SW480 (cell line): ENCODE measurements at places on chromosomes 2 and 18.

GRCh38 chr2:70991142-70991541 lies 3.5 kb downstream of the TEX261 start:
- DNase-seq, result no peak

DNA sequence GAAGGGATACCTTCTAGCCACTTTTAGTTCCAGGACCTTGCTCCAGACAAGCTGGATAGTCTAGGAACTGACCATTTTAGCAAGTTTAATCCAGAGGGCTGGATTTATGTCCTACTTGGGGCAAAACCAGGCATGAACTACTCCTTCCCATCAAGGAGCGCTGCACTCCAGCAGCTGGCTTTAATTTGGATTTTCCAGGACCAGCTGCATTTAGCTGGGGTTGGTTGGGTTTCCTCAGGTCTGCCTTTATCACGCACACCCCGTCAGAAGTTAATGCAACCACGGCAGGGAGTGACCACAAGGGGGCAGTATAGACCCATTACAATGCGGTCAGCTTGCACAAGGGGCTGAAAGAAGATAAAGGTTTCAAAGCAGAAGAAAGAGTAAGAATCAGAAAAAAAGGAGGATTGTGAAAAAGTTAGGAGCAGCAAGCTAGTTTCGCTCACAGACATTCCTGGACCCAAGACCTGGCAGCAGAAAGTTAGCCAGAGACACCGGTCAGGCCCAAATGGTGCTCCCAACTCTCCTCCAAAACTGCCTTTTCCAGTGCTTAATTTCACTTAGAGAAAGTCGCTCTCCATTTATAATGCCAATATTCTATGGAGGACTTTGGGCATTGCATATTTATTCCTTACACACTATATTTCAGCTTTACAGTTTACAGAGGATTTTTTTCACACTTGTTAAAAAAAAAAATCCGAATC lies 40.1 kb downstream of the SLC4A1AP start:
- peak; percentile 76 for DNase-seq

- no peak for DNase-seq
Measured at GRCh38 chr2:19238440-19239060, 119.9 kb downstream of the OSR1 start.

GRCh38 chr18:79905389-79905911 lies 46.0 kb downstream of the SLC66A2 start:
- no peak for DNase-seq

DNA sequence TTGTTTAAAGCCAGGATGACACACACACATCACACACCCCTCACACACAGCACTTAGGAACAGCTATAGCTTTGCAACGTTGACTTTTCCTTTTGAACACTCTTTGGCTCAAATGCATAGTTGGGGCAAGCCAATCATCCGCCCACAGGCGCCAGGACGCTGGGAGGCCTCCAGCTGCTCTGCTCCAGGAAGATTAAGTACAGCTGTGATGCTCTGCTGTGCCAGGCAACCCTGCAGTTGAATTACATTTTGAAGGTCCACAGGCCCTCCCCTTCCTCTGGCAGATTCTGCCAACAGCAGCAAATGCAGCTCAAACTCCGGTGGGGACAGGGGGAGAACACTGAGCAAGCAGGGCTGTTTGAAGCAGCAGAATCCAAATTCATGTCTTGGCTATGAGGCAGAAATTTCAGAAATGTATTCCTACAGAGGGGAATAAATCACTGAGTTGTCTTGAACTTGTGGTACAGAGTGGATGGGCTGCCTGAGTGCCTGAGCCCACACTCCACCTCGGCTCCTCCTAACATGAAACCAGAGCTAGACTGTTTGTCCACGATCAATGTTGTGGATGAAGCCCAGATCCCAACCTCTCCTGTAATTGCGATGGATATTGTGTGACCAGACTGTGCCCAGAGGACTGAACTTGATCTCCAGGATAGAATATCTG lies 86.5 kb upstream of the PPP1CB start:
- no peak for DNase-seq

GRCh38 chr18:57428221-57429150 lies 6.7 kb upstream of the ONECUT2 start:
- DNase-seq, result no peak

- DNase-seq, result no peak
Measured at GRCh38 chr2:35864141-35864540, 491.4 kb upstream of the CRIM1 start.

- no peak for DNase-seq
Measured at GRCh38 chr2:58796239-58796910, 555.2 kb upstream of the FANCL start.

GRCh38 chr2:152541712-152542111 lies 175.5 kb downstream of the PRPF40A start:
- DNase-seq, result no peak

- DNase-seq, result no peak
Measured at GRCh38 chr2:196970099-196970498, 43.6 kb upstream of the PGAP1 start.

GRCh38 chr2:144505245-144505831 lies 14.6 kb downstream of the ZEB2 start:
- DNase-seq, result no peak

DNA sequence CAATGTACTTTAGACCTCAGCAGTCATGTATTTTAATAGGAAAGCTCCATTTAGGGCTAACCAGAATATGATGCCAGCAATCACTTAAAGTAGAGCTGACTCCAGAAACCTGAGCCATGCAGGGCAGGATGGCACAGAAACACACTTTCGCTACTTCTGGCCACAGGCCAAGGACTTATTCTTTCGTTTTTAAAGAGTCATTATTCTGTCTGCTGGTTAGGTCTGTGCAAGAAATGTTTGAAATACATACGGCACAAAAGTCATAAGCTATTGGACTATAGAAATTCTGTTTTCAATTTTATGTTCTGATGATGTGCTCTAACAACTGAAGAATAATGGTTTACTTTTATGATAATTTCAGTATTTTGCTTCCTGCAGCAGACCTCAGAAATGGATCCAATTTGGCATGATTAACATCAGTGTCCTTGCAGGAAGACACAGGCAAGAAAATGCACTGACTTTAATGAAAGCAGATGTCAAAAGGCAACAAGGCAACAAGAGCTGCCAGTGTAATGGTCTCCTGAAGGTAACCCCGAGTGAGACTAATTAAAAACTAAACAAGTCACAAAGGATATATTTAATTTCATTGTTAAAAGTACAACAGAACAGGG lies 114.4 kb upstream of the CHRNA1 start:
- no peak for DNase-seq

DNA sequence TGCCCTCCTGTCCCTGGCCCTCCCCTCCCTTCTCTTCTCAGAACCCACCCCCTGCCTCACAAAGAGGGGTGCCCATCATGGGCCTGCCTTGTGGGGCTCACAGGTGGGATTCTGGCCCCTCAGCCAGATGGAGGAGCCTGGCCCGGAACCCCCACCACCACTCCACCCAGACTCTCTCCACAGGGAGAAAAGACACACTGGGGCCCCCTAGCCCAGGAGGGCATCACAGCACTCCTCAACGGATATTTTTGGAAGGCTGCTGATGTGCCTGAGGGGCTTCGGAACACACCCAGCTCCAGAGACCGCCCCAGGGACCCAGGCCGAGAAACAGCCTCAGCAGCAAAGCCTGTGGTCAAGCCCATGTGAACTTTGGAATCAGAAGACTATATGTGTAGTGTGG lies 9.9 kb downstream of the KCNIP3 start:
- no peak for DNase-seq

DNA sequence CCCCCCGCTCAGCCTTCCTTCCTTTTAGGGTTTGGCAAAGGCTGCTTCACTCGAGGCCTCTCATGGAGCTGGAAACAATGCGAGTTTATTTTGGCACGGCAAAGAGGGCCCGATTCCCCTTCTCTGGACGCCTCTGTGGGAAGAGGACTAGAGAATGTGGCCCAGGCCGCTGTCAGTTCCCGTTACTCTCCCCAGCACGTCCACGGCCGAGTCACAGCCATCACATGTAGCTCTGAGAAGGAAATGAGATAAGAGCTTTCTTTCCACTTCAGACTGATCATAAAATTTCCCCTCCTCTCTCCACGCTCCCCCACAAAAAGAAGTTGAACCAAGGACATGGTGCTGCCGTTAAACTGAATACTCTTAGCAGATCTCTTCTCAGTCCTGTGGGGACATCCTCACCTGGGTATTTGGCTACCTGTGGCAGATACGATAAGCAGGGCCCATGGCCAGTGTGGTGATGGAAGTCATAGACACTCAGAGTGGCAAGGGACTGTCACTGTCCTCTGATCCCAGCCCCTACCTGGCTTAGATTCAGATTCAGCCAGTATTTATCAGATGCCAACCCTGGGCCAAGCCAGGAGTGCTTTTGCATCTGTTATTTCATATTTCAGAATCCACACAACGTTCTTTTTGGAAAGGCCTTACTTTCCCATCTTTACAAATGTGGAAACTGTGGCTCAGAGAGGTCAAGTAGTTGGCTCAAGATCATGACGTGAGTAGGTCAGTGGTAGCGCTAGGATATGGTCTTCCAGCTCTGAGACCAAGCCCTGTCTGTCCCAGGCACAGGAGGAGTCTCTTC lies 101.2 kb downstream of the MCFD2 start:
- no peak for DNase-seq

- DNase-seq, result no peak
Measured at GRCh38 chr2:210207929-210208328, 17.3 kb downstream of the ACADL start.

GRCh38 chr2:104848526-104848925 lies 5.4 kb upstream of the POU3F3 start:
- DNase-seq, result no peak

- no peak for DNase-seq
Measured at GRCh38 chr2:192333642-192334041, 138.9 kb upstream of the TMEFF2 start.

- peak; percentile 76 for DNase-seq
Measured at GRCh38 chr2:127196998-127197397, 23.1 kb downstream of the CYP27C1 start.

DNA sequence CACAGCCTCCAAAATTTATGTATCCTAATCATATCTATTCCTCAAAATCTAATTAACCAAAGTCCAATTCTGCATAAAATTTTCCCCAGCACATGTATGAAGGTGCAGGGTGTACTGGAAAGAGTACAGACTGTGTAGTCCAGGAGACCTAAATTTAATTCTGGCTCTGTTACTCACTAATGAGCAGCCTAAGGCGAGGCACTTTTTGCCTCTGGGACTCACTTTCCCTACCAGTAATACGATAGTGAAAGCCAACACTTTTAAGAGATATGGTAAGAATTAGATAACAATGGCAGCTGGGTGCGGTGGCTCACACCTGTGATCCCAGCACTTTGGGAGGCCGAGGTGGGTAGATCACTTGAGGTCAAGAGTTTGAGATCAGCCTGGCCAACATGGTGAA lies 177.7 kb downstream of the PIEZO2 start:
- DNase-seq, result no peak

DNA sequence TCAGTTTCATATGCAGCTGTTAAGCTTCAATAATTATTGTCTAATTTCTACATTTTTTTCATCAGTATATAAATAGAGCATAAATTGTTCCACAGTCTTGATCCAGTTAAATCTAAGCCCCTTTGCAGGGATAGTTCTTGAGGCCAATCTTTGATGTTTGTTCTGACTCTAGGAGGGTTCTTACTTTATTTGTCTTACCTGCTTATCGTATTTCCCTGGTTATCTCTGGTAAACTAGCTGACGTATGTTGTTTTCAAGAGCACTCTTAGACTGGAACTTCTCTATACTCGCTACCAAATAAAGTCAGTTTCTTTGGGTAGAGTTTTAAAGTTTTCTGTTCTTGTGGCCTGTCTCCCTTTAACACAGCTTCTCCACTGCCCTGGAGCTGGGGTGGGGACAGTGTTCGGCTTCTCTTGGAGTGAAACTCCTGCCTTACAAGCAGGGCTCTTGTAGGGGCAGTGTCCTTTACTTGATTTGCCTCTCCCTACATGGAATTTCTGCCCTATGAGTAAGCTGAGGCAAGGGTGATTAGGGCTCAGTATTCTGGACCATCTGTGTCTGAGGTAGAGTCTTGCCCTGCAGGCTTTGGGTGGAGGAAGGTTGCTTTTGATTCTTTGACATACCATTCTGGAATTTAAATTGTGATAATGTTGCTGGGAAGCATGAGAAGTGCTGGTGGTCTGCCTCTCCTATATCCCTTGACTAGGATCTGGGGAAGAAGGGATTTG lies 90.3 kb downstream of the PTPN4 start:
- no peak for DNase-seq

DNA sequence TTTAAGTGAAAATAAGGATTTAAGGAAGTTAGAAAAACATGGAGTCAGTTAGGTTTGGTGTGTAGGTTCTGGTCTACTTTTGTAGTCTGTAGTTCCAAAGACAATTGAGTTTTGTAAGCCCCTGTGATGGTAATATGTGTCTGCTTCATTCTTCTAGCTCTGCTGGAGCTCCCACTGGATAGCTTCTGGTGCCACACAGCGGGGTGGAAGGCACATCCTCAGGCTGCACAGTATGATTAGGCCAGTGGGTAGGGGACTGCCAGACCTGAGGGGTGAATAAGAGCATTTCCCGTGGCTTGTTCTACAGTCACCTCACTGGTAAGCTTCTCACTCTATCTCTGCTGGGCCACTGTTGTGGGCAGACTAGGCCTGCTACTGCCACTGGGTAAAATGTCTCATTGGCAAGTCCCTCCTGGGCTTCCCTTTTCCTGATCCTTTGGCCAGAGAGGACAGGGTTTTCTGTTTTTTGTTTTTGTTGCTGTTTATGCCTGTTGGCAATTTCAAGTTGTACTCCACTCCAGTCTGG lies 44.5 kb downstream of the TMEM131 start:
- DNase-seq, result no peak

DNA sequence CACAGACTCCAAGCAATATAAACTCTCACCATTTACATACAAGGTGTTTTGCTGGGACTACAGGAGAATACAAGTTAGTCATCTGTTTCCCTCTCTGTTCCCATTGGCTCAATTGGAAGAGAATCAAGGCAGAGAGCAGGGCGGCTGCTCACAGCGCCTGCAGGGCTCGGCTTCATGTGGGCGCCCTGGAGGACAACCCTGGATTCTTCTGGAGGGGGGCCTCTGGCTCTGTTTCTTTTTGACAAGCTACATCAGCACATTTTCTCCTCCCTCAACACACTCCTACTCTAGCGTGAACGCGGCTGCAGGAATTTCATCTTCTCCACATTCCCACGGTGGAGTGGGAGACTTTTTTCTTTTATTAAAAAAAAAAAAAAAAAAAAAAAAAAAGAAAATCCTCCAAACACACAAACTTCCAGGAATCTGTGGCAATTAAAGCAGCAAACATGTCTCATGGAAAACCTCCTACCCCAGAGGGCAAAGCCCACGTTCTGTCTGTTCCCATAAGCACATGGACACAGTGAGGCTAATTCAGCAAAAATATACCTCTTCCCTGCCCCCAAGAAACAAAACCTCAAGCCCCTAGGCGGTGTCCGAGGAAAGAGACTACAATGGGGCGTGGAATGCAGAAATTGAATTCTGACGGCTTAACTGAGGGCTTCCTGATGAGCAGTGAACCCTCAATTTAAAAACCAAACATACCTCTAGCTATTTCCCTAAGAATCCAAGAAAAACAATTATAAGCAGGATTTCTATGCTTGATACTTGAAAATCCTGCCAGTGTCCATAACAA lies 50.6 kb downstream of the PARD6G start:
- no peak for DNase-seq

DNA sequence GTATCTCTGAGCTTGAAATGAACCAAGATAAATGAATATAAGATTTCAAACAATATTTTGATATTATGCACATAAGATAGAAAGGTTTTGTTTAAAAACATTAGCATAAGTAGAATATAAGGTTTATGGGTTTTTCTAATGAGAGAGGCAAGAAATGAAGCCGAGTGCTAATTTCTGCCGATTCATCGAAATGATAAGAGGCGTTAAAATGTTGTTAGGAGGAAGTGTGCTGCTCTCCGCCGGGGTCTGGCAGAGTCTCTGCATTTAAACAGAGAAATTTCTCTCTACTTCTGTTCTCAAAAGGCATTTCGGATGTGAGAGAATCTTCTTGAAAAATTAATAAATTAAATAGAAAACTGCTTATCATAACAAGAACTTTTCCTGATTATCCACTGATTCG lies 83.6 kb downstream of the MRPS9 start:
- DNase-seq, result no peak
